ENCODE measurements at places on chromosomes 13 and 19. TPM values are rescaled to one million over a fixed set of nuclear protein-coding genes. Genes with fewer than 3 reads are reported as not detected.

INAFM1 gene
- polyA plus RNA-seq, result 32.0 TPM

ERICH6B gene
- not detected for polyA plus RNA-seq

NPAS1 gene
- 0.18 TPM for polyA plus RNA-seq

GRCh38 chr13:113509989-113510388, 19.5 kb upstream of the DCUN1D2 start:
- no peak for DNase-seq

- no peak for DNase-seq
These were observed at the start of gene NR2F6 for GRCh38 chr19:17245535-17245984. NR2F6 (minus strand) TSS chr19:17245919; CDS start chr19:17245220, 699 bp downstream.

TARM1 gene
- polyA plus RNA-seq, result not detected

Data from urinary bladder (tissue), 4 donors.